CD14-positive monocyte (primary cell): ENCODE measurements at places on chromosomes 2 and 18. TPM values are rescaled to one million over a fixed set of nuclear protein-coding genes. Genes with fewer than 3 reads are reported as not detected.

DNA sequence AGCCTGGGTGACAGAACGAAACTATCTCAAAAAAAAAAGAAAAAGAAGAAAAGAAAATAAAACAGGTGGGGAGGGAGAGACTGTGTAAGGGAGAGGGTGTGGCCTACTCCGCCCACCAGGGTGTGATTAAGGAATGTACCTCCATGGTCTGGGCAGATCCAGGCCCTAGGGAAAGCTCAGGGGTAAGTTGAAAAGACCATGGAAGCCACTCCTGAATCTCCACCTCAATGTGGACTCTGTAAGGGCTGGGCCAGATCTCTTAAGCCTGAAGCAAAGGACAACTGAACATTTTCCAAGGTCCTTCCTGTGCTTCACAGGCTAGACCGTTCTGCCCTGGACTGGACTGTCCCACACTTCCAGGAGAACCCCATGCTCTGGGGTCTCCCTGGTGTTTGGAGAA is 9.7 kb upstream of the ATG16L1 start:
- no peak for DNase-seq

- no peak for DNase-seq
Measured at GRCh38 chr2:239129147-239129920, 271.5 kb downstream of the HDAC4 start.

DNA sequence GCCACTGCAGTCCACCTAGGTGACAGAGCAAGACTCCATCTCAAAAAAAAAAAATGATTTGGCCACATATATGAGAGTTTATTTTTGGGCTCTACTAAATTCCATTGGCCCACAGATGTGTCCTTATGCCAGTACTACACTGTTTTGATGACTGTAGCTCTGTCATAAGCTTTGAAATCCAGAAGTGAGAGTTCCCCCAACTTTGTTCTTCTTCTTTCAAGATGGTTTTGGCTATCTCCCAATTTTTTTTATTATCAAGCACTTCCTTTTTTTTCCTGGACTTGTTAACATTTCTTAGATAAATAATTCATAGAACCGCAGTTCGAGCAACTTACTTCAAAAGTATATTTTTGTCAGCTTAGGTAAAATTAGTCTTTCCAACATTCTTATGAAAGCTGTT is 96.9 kb downstream of the TSHZ1 start:
- DNase-seq = peak; percentile 60

Gene ZNF385B
- polyA plus RNA-seq = not detected
